AG04450 (cell line): ENCODE measurements at places on chromosomes 13 and 19.

GRCh38 chr19:41193430-41194156 is 574 bp downstream of the CYP2S1 start:
- no peak for DNase-seq

- no peak for DNase-seq
These were observed 25.7 kb downstream of the ARL11 start for GRCh38 chr13:49654011-49654410.

GRCh38 chr13:36918246-36919131 is 1.5 kb downstream of the SMAD9 start:
- no peak for DNase-seq

GRCh38 chr13:68064001-68064770 is 834.0 kb upstream of the PCDH9 start:
- no peak for DNase-seq

GRCh38 chr13:113474179-113474578 is 16.3 kb downstream of the DCUN1D2 start:
- DNase-seq = no peak
